Activated CD4-positive, alpha-beta T cell treated with anti-CD3 and anti-CD28 coated beads for 1 hour (primary cell): ENCODE measurements at places on chromosomes 16 and 17.

GRCh38 chr17:38620551-38621277, 15.0 kb upstream of the SRCIN1 start:
- no peak for DNase-seq

DNA sequence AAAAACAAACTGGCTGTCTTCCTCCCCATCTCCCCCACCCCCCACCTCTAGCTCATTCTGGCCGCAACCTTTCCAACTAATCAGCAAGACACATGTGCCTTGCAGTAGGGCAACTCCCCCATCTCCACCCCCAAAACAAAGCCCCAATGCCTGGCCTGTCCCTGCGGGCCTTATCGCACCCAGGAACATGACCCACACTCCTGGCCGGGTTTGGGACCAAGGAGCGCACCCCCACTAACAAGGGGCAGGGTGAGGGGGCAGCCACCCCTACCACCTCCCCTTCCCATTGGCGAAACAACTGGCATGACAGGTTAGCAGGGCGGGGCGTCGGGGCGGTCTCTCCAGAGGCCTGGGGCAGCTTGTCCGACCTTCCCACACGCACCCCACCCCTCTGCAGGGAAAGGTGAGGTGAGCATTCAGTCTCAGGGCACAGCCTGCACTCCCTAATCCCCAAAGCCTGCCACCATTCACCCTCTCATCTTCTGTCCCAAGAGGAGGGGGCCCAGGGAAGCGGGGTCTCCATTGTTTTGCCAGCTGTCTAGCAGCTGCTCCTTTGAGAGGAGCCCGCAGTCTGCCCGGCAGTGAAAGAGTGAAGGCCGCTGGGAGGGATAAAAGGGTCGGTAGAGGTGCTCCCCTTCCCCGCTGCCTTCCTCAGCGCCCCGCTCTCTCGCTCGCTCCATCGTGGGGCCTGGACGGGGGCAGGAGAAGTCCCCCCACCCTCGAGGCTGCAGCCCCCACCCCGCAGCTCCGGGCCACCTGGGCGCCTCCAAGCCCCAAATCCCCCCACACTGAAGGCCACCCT, 765 bp downstream of the MYO18A start:
- no peak for DNase-seq

DNA sequence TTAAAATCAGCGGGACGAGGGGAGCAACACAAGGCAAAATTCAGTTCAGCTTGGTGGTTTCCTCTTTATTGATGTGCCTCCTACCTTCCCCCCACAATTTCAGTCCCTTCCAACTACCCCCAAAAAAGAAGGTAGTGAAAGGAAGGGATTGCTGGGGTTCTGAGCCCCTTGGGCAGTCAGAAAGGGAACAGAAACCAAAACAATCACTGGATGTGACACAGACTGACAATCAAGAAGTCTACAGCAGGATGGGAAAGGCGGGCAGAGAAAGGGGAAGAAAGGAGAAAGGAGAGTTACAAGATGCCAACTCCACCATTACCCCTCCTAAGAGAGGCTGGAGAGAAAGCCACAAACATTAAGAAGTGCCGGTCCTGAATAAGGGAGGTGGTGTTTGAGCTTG, 1.1 kb upstream of the PHF23 start:
- DNase-seq = no peak

DNA sequence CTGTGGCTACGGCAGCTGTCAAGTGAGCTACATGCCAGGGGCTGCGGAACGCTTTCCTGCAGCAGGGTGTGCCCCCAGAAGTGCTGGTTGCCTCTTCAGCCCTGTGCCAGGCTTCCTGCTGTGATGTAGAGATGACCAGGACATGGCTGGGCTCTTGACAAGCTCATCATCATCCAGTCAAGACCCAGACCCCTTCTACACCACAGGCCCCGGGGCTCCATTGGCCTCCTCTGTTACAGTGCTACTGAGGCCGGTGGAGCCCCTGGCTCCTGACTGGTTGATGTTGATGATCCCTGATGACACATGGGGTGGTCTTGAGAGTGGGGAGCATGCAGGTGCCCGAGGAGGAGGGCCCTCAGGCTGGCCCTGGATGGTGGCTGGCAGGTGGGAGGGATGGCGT, 50.1 kb downstream of the B9D1 start:
- DNase-seq = no peak

- DNase-seq = no peak
These were observed 1.0 kb upstream of the ETV4 start for GRCh38 chr17:43547189-43547550.

GRCh38 chr17:16820161-16820877, 130.3 kb downstream of the CCDC144A start:
- DNase-seq = no peak

DNA sequence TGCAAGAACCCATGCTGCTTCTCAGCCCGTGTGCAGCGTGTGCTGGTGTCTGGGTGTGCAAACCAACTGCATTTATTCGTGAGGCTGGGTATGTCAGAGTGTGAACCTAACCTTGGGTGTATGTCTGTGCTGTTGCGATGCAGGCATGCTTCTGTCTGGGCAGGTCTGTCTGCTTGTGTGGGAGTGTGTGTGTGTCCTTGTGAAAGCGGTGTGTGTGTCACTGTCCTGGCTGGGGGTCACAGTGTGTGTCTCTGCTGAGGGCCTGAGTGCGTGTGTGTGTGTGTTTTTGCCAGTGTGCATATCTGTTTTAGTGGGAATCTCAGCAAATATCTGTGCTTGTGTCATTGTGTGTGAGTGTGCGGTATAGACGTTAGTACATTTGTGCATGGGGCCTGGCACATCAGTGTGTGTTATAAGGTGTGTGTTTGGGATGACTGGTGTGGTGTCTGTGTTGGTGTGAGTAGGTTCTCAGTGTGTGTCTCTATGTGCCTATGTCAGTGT, 121.8 kb downstream of the CYLD start:
- no peak for DNase-seq

- DNase-seq = no peak
These were observed 2.6 kb downstream of the ANKRD40CL start for GRCh38 chr17:50764734-50765149.

GRCh38 chr16:23724096-23724784, 11.2 kb upstream of the ERN2 start:
- no peak for DNase-seq

- no peak for DNase-seq
These were observed 1755.9 kb downstream of the TP53TG3F start for GRCh38 chr16:35215287-35215686.

GRCh38 chr17:75508931-75509361, 6.4 kb downstream of the CASKIN2 start:
- DNase-seq = no peak

DNA sequence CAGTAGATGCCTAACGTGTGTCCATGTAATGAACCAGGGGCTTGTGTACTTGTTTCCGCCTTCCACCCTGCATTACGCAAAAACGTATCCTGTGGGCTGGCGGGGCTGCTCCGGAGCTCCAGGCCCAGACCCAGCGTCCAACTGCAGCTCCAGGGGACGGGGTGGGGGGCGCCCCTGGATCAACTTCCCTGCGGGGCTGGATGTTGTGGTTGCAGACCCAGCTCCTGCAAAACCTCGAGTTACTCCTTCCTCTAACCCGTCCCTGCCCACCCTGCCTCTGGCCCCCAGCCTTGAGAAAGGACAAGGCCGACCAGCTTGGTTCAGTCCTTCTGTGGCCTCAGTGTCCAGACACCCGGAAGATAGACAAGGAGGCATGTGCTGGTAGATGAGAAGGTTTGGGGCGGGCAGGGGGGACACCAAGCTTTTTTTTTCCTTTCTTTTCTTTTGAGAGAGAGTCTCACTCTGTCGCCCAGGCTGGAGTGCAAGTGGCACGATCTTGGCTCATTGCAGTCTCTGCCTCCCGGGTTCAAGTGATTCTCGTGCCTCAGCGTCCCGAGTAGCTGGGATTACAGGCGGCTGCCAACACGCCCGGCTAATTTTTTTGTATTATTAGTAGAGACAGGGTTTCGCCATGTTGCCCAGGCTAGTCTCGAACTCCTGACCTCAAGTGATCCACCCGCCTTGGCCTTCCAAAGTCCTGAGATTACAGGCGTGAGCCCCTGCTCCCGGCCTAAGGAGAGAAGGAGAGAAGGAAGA, 731 bp upstream of the EXOC7 start:
- DNase-seq = no peak

DNA sequence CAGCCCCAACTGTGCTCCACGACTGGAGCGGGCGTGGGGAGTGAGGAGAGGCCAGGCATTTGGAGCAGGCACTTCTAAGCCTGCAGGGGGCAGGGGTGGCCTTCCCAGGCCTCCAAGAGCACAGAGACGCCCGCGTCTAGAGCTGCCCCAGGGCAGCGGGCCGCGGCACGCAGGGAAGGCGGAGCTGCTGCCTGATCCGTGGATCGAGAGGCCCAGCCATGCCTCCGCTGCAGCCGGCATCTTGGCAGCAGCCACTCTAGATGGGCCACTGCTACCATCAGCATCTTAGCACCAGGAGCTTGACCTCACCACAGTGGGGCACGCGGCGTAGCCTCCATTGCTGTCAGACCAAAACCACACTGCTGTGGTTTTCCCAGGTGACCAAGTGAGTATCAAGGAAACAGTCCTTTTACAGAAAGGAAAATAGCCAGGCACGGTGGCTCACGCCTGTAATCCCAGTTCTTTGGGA, 20.4 kb upstream of the WDR45B start:
- DNase-seq = peak; percentile 24

GRCh38 chr17:50269477-50270434, 4.5 kb upstream of the TMEM92 start:
- peak; percentile 24 for DNase-seq

DNA sequence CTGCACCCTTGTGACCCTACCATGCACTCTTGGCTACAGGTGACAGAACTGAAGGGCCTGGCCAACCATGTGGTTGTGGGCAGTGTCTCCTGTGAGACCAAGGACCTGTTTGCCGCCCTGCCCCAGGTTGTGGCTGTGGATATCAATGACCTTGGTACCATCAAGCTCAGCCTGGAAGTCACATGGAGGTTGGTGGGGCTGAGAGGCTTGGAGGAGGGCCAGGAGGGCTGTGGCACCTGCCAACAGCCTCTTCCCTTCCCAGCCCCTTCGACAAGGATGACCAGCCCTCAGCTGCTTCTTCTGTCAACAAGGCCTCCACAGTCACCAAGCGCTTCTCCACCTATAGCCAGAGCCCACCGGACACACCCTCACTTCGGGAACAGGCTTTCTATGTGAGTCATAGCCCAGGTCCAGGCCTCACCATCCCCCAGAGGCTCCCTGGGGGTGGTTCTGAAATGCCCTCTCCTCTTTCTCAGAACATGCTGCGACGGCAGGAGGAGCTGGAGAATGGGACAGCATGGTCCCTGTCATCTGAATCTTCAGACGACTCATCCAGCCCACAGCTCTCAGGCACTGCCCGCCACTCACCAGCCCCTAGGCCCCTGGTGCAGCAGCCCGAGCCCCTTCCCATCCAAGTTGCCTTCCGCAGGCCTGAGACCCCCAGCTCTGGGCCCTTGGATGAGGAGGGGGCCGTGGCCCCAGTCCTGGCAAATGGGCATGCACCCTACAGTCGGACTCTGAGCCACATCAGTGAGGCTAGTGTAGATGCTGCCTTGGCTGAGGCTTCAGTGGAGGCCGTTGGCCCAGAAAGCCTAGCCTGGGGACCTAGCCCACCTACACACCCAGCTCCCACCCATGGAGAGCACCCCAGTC, 13.0 kb downstream of the RIPOR1 start:
- no peak for DNase-seq

DNA sequence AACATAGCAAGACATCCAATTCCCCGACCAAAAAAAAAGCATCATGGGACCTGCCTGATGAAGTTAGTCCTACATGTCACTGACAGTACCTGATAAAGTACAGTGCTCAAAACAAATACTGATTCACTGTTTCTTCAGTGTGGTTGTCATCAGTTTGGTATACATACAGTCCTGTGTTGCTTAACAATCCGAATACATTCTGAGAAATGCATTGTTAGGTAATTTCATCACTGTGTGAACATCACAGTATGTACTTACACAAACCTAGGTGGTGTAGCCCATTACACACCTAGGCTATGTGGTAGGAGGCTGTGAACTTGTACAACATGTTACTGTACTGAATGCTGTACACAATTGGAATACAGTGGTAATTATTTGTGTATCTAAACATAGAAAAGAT, 19.0 kb upstream of the FA2H start:
- DNase-seq = no peak

GRCh38 chr17:55731586-55732250, 9.1 kb upstream of the TMEM100 start:
- DNase-seq = no peak

DNA sequence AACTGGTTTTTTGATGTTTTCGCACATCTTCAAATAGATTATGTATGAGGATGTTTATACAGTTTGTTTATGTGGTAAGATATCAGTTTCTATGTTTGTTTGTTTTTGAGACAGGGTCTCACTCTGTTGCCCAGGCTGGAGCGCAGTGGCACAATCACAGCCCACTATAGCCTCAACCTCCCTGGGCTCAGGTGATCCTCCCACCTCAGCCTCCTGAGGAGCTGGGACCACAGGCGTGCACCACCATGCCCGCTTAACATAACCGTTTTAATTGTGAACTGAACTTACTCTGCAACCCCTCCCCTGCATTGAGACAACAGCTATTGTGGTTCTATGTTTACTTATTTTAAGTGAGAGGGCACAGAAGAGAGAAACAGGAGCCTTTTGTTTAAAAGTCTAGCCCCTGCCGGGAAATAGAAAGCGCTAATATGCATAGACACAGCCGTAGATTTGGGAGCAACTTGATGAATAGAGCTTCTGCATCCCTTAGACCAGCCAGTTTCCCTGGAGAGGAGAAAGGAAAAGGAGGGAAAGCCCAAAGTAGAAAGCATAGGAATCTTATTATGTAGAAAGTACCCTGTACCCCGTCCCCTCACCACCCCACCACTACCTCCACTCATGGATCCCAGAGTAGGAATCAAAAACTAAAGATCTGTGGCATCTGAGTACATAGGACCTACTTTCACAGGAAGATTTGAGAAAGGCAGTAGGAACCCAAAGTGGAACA, 19.6 kb upstream of the APPBP2 start:
- DNase-seq = no peak

DNA sequence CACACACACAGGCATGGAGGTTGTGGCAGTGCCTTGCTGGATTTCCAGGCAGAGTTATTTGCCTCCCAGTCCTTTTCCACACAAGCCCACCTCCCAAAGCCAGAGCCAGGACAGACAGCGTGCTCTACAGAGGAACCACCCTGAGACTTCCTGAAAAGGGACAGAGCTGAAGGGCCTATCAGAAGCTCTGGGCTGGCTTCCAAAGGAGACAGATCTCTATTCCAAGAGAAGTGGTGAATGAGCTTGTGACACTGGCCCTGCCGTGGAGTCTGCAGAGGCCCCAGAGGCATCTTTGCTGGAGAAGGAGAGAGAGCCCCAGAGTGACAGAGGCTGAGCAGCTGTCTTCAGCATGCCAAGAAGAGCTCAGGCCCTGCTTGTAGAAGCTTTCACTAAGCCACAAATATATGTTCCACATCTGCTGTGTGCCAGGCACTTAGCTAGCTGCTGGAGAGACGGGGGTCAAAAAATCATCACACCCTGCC, 8.3 kb upstream of the LPCAT2 start:
- no peak for DNase-seq
